ENCODE measurements at places on chromosomes 11 and 22.
A peak's percentile ranks its signal among the peaks of the same experiment; 100 is the strongest.

DNA sequence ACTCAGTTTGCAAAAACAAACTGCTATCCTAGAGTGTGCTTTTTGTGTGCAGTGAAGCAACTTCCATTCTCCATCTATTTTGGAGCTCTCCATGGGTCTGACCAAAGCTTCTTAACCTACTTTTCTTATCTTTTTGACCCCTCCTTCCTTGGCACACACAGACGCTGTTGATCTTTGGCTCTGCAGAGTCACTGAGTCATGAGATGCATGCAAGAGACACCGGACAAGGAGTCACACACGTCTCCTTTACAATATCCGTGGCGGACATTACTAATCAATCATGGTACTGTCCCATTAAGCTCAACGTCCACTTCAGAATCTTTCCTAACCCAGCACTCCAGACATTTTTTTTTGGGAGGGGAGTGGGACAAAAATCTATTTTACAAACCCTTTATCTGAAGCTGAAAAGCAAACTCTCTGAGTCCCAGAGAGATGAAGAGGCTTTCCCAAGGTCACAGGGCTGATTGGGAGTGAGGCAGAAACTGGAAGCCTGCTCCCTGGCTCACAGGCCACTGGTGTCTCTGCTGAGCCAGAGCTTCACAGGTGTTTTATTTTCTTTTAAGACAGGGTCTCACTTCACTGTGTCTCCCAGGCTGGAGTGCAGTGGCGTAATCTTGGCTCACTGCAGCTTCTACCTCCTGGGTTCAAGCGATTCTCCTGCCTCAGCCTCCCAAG, 165.8 kb upstream of the SYT13 start:
- no peak for DNase-seq

- no peak for DNase-seq
Observed at GRCh38 chr11:1654388-1655167, 25.0 kb downstream of the KRTAP5-5 start.

- no peak for DNase-seq
Observed at GRCh38 chr11:9747828-9748227, 84.0 kb downstream of the SWAP70 start.

GRCh38 chr11:36292311-36292722, 3.1 kb upstream of the COMMD9 start:
- DNase-seq, result peak; percentile 19

DNA sequence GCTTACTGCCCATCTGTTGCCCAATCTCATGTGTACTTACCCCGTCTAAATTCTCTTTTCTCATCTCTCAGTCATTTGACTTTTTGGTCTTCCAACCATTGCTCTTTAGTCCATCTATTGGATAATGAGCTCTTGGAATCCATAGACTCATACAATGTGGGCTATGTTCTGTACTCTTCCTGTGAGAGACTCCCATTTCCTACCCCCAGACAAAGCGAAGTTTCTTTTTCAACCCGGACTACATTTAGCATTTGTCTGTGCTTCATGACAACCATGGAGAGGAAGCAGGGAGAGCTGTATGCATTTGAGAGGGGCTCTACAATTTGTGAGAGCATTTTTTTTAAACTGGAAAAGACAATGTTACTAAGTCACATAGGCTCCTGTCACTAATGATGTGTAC, 4.0 kb upstream of the ARHGAP42 start:
- DNase-seq, result no peak

DNA sequence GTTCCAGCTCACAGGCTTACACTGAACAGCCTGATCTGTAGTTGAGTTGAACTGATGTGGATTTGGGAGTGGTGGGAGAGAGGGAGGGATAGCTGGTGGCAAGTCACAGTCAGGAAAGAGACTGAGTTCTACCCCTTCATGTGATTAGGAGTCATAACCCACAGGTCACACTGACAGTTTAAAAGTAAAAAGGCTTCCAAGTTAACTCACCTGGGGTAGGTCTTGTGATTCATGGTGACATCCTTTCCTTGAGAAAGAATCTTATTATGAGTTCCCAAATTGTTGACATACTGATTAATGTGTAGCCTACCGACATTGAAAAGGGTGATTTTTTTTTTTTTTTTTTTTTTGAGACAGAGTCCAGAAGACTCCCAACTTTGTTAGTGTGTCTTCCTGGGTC, 5.4 kb downstream of the IZUMO1R start:
- DNase-seq, result no peak

DNA sequence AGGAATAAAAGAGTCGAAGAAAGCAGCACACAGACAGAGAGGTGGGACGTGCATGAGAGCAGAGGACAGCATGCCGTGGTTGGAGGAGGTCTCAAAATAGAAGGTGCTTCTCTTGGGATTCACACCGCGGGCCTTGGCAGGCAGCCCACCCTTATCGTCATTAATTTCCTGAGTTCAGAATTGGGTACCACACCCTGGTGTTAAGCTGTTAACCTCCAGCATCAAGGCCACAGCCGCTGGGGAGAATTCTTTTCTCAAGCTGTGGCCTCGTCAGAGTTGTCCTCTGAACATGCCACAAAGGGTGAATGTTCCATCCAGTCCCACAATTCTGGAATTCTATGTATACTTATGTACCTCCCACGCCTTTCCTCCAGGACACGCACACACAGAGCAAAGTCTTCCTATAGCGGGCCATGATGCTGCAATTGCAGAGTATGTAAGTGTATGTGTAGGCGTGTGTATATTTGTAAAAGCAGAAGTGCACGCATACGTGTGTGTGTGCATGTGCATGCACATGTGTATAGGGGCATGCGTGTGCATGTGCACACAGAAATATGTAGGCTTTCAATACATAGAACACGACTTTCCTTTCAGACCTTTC, 39.0 kb downstream of the ADAMTS8 start:
- no peak for DNase-seq

DNA sequence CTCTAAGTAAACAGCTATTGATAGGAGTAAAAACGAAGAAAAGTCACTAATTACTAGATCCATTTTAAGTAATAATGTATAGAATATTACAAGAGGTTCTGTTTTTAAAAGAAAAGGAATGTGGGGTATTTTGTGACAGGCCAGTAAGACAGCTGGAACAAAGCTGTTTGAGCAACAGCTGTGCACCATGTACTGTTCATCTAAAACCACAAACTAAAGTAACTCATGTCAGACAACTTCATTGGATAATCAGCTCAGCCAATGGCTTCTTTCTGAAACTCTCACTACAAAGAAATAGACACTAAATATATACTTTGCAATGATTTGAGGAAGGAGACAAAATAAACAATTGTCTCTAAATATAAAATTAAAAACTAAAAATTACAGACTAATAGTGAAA, 16.1 kb downstream of the RRAS2 start:
- no peak for DNase-seq

DNA sequence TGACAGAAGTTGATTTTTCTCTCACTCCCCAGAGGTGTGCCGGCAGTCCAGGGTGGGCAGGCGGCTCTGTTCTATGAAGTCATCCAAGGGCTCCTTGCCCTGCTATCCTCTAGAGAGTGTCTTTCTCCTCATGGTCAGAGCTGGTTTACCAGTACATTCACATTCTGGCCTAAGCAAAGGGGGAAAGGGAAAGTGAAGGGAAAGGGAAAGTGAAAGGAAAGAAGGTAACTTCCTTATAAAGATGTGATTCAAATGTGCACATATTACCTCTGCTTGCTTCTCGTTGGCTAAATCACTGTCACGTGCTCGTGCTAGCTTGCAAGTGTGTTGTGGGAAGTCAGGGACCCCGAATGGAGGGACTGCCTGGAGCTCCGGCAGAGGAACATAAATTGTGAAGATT, 2.9 kb upstream of the HTATIP2 start:
- DNase-seq, result no peak

GRCh38 chr11:1221848-1222311, 986 bp upstream of the MUC5B start:
- DNase-seq, result no peak

DNA sequence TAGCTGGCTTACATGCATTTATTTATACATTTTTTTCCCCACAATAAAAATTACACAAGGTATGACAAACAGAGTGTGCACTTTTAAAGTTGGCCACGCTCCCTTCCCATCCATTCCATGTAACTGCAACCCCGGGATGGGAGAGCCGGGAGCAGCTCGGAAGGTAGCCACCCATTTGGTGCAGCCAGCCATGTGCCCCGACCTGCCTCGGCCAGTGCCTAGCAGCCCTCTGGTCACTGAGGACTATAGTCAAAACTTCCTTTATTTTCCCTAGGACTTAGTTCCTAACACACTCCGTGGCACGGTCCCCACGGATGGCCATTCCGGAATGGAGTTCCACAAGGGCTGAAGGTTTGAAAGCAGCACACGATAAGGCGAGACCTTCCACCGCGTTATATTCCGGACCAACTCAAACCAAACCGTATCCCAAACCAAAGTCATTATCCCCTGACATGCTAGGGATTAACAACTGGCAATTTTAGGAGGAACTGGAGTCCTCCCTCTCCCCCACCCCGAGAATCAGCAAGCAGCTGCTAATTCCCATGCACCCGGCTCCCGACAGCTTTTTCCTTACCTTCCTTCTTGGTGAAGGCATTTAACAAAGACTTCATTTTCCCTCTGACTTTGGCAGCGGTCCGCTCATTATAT, 426.4 kb downstream of the SHANK2 start:
- no peak for DNase-seq

- no peak for DNase-seq
Observed at GRCh38 chr11:59965424-59965823, 1.6 kb downstream of the OOSP4A start.

GRCh38 chr11:10504490-10504889, 36.5 kb downstream of the RNF141 start:
- no peak for DNase-seq

DNA sequence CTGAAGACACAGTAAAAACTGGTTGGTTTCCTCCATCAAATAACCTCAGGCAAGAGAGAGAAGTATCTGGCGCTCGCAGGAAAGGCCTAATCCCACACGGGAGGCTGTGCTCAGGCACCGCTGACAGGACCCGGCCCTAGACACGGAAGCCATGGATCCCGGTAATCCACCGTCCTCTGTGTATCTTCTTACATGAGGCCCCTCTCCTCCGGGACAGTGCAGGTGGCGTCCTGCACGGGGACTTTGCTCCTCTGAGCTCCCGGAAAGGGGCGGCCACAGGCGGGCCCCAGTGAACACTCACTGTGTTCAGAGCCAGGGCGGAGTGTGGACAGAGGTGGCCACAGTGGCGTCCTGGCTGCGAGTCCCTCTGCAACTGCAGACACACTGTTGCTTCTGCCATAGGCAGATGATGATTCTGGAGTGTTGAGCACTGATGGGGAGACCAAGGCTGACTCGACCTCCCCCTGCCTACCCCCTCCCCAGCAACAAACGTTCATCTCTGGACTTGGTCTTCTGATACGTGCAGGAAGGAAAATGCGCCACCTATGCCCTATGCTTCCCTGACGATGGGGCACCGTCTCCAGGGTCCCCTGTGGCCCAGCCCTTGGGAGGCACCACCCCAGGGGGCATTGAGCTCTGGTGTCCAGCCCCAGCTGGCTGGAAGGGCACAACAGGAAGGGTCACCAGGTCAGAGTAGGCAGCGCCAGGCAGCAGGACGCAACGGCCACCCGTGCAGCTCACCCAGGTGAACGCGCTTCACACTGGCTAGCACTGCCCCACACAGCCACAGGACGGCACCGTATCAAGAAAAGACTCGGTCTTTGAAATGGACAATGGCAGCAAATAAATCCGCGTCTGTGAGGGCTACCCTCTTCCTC, 95.7 kb downstream of the TRMU start:
- no peak for DNase-seq

GRCh38 chr11:63517156-63517555, 11.3 kb downstream of the LGALS12 start:
- no peak for DNase-seq

DNA sequence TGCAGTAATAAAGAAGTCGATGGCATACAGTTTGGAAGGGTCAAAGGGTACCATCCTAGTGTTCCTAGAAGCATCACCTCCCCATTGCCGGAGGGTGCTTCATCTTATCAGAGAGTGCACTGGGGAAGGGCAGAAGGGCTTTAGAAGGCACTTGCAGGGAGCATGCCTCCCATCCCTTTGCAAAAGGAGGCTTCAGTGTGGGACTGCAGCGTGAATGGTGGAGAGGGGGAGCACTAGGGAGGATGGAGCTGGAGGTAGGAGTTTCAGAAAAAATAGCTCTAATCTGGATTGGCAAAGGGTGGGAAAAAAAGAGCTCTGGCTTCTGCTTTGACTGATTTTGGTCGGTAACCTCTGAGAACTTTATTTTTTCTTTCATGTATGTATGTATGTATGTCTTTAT, 5.0 kb downstream of the NTM start:
- DNase-seq, result no peak

- DNase-seq, result no peak
Observed at GRCh38 chr11:68308068-68308467, 4.3 kb upstream of the LRP5 start.

- DNase-seq, result no peak
Observed at GRCh38 chr11:92628401-92629292, 340.8 kb upstream of the MTNR1B start.

DNA sequence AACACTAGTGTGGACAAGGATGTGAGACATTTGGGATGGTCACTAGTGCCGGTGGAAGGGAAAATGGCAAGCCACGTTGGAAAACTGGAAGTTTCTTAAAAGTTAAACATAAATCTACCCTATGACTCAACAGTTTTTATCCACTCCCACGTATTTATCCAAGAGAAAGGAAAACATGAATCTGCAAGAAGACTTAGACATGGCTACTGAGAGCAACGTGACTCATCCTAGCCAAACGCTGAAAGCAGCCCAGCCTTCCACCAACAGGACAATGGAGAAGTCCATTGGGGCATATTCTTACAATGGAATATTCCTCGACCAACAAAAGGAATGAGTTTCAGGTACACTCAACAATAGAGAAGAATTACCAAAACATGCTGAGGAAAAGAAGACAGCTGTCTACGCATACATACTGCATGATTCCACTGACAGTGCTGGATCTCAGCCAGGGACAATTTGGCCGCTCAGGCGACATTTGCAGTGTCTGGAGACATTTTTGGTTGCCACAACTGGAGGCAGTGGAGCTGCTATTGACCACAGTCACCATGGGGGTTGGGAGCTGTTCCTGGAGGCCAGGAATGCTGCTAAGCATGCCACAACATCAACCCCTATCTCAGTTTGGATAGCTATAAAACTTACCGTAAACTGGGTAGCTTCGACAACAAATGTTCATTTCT, 21.2 kb downstream of the SYT13 start:
- DNase-seq, result no peak

- DNase-seq, result no peak
Observed at GRCh38 chr11:116078101-116078591, 573.9 kb upstream of the CADM1 start.

DNA sequence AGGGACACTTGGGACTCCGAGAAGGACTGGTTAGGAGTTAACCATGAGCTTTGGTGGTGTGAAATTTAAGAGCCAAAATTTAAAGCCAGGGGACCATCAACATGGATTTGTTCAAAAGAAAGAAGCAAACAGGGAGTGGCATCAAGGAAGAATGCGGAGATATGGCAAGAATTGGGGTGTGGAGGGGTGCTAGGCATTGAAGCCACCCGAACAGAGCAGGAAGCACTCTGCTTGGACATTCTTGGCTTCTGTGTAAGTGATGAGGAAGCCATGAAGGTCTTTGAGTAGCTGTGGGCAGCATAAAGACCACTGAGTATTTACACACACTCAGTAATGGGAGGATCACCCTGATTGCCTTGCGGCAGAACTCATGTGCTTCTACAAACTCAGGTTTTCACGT, 27.2 kb upstream of the PAMR1 start:
- DNase-seq, result no peak

- DNase-seq, result no peak
Observed at GRCh38 chr11:74316772-74317505, 5.5 kb upstream of the P4HA3 start.

- no peak for DNase-seq
Observed at GRCh38 chr11:119764108-119764868, 35.3 kb upstream of the NECTIN1 start.

- no peak for DNase-seq
Observed at GRCh38 chr11:124748481-124749343, 3.3 kb downstream of the VSIG2 start.

- no peak for DNase-seq
Observed at GRCh38 chr22:43273902-43274484, 69.2 kb downstream of the SCUBE1 start.
